ENCODE measurements at places on chromosomes 1 and 21.

DNA sequence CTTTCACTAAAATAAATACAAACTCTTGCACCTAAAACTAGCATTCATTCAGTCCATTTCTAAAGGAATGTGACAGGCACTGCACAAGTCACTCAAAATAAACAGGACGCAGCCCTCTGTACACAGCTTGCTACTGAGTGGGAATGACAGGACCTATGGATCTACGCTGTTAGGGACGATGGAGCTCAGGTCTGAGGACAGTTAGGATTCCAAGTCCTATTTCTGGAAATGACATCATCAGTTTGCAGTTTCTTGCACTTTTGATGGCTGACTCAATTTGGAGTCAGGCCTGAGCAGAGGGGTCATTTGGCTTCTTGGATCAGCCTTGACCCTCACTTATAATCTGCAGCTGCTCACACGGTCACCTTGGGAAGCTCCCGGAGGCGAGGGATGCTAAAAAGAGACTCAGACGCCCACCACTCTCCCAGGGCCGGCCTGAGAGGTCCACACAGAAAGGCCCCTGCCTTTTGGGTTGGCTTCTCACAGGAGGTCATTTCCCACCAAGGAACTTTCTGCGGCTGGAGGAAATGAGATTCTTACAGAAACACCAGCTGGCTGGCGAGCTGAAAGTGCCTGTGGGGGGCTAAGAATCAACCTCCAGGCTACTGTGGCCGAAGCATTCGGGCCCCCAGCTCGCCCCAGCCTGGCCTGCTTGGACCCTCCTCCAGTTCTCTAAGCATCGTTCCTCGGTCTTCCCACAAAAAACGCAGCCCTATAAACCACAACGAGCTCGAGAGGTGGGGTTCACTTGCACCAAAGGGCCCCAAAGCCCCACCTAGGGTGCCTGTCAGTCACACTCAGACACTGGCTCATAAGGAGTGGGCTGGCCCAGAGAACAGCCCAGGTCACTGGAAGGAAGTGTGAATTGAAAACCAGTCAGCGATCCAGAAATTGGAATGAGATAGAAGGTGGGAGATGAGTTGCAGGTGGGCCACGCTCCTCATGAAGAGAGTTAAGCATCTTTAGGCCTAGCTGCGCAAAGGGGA is 8.9 kb upstream of the PDE9A start:
- no peak for DNase-seq

DNA sequence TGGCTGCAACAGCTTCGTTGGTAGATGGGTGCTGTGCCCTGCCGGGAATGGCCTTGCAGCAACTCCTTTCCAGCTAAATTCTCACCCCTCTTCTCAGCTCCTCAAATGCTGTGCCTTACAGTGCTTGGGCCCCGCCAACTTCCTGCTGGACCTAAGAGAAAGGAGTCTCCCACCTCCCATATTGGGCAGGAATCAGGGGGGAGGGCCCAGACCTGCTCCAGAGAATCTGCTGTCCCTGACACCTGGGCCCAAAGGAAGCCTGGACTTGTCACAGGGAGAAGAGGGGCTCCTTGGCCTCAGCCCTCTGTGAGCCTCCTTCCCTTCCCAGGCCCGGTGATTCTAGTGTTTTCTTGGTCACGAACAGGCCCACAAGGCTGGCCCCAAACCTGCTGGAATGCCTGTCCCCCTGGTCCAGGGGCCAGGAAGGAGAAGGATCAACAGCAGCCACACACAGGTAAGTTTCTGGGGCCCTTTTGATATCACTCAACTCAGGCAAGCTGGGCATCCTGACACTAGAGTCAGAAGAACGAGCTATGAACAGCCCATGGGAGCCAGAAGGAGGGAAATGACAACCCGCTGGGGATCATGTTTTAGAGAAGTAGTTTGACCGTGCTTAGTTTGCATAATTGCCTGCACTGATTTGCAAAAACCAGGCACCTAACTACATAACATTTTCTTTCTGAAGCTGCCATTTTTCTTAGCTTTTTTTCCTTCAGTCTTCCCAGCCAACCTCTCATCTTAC is 86.2 kb downstream of the CD247 start:
- peak; percentile 75 for DNase-seq

- no peak for DNase-seq
Measured at GRCh38 chr1:61887076-61887867, 145.0 kb downstream of the PATJ start.

DNA sequence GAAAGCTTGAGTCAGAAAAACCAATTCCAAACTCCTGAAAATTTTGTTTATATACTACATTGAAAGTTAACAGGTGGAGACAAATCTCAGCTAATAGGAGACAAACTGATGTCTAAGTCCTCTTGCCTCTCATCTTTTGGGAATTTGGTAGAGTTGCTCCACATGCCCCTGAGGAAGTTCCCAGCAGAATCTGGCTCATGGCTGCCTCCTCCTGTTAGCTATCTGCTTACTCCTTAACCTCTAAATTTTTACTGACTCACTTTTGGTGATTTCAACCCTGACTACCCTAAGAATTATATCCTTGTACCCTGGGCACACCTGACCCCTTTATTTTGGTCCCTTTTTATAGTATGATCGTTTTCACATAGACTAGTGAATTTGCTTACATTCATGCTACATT is 633.7 kb upstream of the USP24 start:
- no peak for DNase-seq

GRCh38 chr1:17569200-17570139 is 30.0 kb downstream of the ARHGEF10L start:
- DNase-seq, result no peak

DNA sequence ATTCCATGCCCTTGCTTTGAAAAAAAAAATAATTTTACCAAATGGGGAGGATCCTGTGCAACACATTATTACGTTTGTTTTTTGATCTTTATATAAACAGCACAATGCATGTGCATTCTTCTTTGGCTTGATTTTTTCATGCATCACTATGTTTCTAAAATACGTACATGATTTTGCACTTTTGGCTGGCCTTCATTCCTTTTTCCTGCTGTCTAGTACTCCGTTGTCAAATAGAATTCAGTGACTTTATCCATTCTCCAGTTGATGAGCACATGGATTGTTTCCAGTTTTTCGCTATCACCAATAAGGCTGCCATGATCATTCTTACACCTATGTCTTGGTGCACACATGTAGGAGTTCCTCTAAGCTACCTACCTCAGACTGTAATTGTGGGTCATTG is 63.0 kb upstream of the ID3 start:
- no peak for DNase-seq

- DNase-seq, result no peak
Measured at GRCh38 chr1:91080650-91081049, 58.8 kb upstream of the ZNF644 start.

DNA sequence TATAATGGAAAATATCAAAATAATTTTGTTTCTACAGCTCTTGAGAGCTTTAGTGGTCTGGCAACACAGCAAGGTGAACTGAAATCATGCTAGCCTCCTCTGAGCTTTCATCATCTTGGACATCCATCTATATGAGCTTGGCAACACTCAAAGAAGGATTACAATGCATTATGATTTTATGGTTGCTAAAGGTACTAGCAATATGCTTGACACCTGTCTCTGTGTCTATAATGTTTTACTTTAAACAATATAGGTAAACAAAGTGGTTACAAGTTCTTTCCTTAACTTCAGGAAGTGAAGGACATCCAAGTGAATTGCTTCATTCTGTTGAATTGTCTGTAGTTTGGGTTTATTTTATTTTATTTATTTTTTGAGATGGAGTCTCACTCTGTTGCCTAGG is 203.7 kb upstream of the RRP15 start:
- no peak for DNase-seq

GRCh38 chr1:155063550-155064110 is at the start of gene EFNA4:
Gene EFNA4, plus strand, starts transcription at chr1:155063740. Its CDS starts 84 bp downstream, at chr1:155063824.
- peak; percentile 96 for DNase-seq

GRCh38 chr21:45439901-45440461 is 35.0 kb downstream of the COL18A1 start:
- no peak for DNase-seq

DNA sequence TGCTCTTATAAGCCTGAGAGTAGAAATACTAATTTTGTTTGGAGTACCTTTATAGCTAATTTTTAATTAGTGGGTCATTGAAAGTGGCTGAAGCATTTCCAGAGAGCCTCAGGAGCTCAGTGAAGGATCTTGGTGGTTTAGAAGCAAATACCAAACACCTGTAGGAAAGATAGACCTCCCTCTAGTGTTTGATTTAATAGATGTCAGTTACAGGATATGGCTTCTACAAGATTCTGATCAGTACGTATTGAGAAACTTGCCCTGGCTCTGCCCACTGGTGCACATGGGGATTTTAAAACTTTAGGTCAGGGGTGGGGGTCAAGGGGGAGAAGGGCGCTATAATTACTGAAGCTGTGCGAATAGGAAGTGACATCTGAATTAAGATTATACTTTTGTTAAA is 122.2 kb downstream of the POU2F1 start:
- DNase-seq, result peak; percentile 75

DNA sequence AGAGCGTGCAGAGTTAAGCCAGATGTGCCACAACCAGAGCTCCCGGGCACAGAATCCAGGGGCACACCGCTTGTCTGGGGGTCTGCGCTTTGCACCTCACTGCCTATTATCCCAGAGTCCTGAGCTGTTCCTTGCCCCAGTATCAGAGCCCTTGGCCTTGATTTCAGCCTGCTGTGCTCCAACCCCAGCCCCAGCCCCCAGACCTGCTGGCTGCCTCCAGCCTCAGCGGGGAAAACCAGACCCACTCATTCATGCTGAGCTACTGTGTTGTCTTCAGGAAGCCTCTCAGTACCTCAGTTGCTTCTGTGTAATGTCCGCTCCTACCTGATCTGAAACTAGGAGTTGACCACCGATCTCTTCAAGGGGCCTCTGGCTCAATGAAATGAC is 1.1 kb downstream of the IKBKE start:
- DNase-seq, result peak; percentile 57

- DNase-seq, result peak; percentile 49
Measured at GRCh38 chr1:38872401-38873026, 634 bp downstream of the MYCBP start.

DNA sequence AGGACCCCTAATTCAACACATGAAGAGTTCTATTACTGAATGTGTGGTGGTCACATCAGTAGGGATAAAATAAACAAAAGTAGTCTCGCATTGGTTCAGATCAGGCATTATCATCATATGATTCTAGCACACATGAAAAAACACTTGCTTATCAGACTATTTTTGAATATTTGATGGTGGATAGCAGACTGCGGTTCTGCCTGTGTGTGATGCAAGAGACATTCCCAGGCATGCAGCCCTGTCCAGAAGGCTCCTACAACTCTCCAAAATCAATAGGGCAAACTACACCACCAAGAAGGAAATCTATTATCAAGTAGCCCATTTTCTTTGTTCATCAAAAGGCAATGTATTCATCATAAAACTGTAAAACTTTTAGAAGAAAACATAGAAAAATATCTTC is 304.7 kb downstream of the DUSP10 start:
- DNase-seq, result no peak

- no peak for DNase-seq
Measured at GRCh38 chr21:40257342-40257741, 390.1 kb downstream of the PCP4 start.

- no peak for DNase-seq
Measured at GRCh38 chr21:45954261-45954660, 27.3 kb upstream of the COL6A1 start.

DNA sequence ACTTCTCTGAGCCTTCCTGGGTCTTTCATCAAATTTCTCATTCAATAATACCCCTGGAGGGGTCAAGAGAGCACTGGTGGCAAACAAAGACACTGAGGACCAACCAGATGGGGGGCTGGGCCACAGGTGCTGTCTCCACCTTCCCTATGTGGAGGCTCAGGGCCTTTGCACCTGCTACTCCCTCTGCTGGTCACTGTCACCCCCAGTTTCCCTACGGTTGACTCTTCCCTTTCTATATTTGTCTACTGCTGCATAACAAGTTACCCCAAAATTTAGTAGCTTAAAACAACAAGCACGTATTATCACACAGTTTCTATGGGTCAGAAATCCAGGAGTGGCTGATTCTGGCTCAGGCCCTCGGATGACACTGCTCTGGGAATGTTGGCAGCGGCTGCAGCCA is 138.8 kb upstream of the RUNX3 start:
- DNase-seq, result peak; percentile 30
